Hepatic stellate cell (primary cell): ENCODE measurements at places on chromosomes 4 and X.

GRCh38 chr4:111018216-111018615, 395.3 kb upstream of the PITX2 start:
- no peak for DNase-seq

GRCh38 chr4:7943211-7943610, 3.5 kb upstream of the AFAP1 start:
- DNase-seq: no peak

- DNase-seq: no peak
Observed at GRCh38 chr4:175453456-175453855, 358.6 kb downstream of the GPM6A start.

GRCh38 chr4:76896614-76897535, 1.1 kb downstream of the SOWAHB start:
- peak; percentile 33 for DNase-seq

DNA sequence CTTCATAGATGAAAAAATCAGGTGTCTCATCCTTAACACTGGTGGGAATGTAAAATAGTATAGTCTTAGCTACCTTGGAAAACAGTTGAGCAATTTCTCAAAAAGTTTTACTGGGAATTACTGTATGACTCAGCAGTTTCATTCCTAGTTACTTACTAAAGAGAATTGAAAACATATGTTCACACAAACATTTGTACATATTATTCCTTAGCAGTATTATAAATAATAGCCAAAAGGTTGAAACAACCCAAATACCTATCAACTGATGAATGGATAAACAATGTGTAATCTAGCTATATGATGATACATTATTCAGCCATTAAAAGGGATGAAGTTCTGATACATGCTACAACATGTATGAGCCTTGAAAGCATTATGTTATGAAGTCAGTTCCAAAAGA, 41.7 kb downstream of the RBM46 start:
- no peak for DNase-seq

- no peak for DNase-seq
Observed at GRCh38 chr4:147076179-147076578, 130.5 kb upstream of the TTC29 start.

DNA sequence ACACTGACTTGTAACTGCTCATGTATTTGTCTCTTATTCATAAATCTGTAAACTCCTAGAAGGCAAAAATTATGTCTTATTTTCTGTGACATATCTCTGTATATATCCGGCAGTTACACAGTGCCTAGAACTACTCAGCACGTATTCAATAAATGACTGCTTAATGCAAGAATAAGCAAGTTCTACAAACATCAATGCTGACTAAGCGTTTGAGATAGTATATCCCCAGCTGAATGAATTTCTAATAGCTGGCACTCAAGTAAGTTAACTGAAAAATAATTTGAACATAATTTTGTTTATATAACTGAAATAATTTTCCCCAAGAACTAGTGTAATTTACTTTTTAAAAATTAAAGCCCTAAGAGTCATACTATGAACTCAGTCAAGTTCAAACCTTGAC, 113.7 kb downstream of the ARAP2 start:
- no peak for DNase-seq

GRCh38 chrX:10728806-10729389, 108.5 kb upstream of the MID1 start:
- DNase-seq: no peak

GRCh38 chrX:40573763-40574162, 7.0 kb upstream of the ATP6AP2 start:
- no peak for DNase-seq

- DNase-seq: no peak
Observed at GRCh38 chr4:76867377-76867776, 30.6 kb downstream of the SOWAHB start.

GRCh38 chr4:100989401-100989800, 357.9 kb downstream of the PPP3CA start:
- DNase-seq: no peak
